ENCODE measurements at places on chromosomes 6 and 20.

DNA sequence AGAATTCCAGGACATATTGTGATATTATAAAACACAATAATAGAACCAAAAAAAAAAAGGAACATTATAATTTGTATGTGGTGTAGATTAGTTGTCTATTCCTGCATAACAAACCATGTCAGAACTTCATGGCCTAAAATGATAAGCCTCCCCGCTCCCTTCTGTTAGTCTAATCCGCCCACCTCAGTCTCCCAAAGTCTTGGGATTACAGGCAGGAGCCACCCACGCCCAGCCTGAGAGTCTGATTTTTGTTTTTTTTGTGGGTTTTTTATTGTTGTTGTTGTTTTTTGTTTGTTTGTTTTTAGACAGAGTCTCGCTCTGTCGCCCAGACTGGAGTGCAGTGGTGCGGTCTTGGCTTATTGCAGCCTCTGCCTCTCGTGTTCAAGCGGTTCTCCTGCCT lies 61.1 kb upstream of the C20orf144 start:
- DNase-seq, result no peak

DNA sequence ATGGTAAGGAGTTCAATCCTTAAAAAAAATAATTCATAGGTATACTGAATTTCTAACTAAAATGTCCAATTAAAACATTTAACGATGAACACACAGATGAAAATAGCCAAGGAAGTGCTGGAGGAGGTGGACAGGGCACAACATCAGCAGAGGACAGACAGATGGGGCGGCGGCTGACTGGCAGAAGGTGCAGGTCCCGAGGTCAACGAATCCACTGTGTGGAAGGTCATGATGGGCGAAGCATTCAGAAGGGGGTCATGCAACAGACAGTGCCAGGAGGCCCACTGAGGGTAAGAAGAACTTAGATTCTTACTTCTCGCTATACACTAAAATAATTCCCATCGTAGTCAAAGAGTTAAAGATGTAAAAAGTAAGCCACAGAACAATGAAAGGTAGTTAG lies 34.2 kb upstream of the FRMD1 start:
- DNase-seq, result no peak

- DNase-seq, result no peak
Observed at GRCh38 chr6:12729467-12729866, 12.9 kb downstream of the PHACTR1 start.

DNA sequence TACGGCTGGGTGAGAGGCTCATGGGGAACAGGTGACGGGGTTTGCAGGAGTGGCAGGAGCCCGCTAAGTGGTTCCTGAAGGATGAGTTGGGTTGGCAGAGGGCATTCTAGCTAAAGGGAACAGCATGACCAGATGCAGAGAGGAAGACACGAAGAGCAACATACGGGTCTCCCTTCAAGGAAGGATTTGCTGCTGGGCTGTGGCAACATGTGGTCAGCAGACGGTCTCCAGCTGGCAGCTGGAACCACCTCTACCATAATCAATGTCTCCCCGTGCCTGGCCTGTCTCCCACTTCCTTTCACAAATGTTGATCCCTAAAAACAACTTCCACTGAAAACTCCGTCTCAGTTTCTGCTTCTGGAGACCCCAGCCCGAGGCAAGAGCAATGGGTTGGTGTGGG lies 80.6 kb upstream of the SULF2 start:
- DNase-seq, result no peak

DNA sequence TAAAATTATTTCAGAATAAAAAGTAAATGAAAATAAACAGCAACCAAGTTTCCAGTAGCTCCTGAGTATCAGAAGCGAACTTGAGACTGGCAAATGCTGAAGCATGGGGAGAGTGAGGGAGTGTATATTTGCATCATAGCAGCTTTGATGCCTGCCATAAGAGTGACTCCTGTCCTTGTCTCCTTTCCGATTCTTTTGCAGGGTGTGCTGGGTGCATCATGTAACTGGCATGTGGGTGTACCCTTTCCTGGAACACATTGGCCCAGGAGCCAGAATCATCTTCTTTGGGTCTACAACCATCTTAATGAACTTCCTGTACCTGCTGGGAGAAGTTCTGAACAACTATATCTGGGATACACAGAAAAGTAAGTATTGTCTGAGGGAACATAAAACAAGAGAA lies 117.4 kb downstream of the ADAT2 start:
- no peak for DNase-seq

GRCh38 chr20:17822540-17823408 lies 123.0 kb downstream of the BANF2 start:
- no peak for DNase-seq

GRCh38 chr6:63798378-63798777 lies 162.8 kb downstream of the PHF3 start:
- DNase-seq, result no peak

GRCh38 chr6:170276369-170277057 lies 14.4 kb downstream of the DLL1 start:
- no peak for DNase-seq

- no peak for DNase-seq
Observed at GRCh38 chr6:27288136-27289044, 23.7 kb downstream of the POM121L2 start.

GRCh38 chr20:36632487-36633284 lies 13.3 kb downstream of the SLA2 start:
- DNase-seq, result peak; percentile 42

- DNase-seq, result no peak
Observed at GRCh38 chr20:1499528-1500420, 8.6 kb upstream of the SIRPB2 start.

DNA sequence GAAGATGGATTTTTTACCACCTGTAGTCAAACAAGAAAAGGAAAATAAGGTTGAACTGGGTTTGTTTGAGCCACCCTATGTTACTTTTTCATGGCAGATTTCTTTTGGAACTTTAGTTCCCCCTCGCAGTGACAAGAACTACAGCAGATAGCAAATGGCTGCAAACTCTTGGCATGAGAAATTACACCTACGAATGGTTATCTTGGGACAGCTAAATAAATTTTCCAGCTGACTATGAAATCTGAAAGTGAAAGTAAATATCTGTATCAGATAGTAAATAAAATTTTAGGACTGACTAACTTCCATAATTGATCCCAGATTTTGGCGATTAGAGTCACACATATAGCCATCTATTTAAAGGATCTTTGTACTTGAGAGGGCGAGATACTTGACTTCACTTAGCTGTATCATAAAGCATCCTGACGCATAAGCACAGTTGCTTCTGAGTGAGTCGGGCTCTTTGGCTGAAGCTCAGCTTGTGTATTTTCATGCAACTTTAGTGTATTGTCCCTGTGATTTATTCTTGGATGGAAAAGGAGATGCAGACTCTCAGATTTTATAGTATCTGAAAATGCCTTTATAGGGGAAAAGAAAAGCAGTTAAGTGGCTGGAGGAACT lies 125.3 kb upstream of the B3GAT2 start:
- DNase-seq, result no peak

GRCh38 chr6:41576667-41577066 lies 30.5 kb downstream of the FOXP4 start:
- no peak for DNase-seq

GRCh38 chr6:81362246-81362645 lies 390.2 kb downstream of the TENT5A start:
- DNase-seq, result no peak

- no peak for DNase-seq
Observed at GRCh38 chr6:139545206-139546105, 171.0 kb upstream of the CITED2 start.

GRCh38 chr6:132142308-132142707 lies 191.1 kb upstream of the CCN2 start:
- DNase-seq, result no peak

- no peak for DNase-seq
Observed at GRCh38 chr20:2596673-2597279, 55.7 kb upstream of the NOP56 start.

DNA sequence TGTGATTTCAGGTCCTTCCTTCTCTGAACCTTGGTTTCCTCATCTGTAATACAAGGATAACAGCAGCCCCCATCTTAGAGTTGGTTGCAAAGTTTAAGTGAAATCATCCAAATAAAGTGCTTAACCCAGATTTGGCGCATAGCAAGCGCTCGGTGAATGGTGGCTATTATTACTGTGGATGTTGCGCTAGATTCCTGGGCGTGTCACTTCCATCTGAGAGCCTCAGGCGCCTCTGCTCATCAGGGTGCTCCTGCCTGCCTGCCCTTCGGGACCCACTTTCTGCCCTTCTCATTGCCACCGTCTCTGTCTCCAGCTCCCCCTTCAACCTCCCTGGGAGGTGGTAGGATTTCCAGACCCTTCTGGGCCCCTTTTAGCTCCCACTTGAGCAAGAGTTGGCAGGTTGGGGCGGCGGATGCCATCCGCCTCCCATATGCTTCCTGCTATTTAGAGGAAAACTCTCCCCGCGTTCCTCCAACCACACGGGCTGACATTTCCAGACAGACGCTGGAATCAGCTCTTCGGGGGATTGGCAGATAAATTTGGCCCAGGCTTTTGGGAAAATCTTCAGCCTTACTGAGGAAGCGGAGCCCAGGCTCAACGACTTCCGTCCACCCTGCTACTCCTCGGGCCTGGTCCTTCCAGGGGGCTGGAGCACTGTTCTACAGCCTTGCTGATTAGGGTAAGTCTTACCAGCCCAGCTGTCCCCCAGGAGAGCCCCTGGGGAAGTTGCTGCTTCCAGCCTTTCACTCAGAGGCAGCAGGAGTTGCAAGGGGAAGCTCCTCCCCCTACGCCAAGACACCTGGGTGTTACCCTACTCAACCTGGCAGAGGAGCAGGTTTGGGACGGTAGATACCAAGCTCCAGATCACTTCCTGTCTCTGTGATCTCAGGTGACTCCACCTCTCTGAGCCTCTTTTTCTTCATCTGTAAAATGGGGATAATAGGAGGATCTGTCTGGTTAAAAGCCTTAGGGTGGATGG lies 71.5 kb downstream of the DLGAP4 start:
- no peak for DNase-seq

DNA sequence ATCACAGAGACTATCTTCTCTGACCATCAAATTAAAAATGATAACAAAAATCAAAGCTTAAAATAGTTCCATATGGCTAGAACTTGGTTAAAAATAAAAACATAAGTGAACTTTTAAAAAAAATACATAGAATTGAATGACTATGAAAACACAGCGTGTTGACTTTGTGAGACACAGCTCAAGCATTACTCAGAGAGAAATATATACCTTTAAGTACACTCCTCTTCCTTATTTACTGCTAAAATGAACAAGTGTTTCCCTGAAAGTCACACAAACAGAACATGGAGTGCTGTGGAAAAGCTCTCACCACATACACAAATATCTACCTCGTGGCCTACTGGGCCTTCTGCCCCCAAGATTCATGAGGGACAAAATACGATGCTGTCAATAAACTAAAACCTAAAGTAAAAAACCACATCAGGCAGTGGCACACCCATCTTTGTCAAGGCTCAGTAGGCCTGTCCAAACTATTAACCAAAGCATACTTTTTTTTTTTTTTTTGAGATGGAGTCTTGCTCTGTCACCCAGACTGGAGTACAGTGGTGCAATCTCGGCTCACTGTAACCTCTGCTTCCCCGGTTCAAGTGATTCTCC lies 7.5 kb downstream of the FAXC start:
- no peak for DNase-seq

GRCh38 chr6:136921936-136922684 lies at the start of gene SLC35D3:
TSS of gene SLC35D3 (plus strand) at chr6:136922301. CDS start at chr6:136922429, 128 bp downstream.
- DNase-seq, result no peak

DNA sequence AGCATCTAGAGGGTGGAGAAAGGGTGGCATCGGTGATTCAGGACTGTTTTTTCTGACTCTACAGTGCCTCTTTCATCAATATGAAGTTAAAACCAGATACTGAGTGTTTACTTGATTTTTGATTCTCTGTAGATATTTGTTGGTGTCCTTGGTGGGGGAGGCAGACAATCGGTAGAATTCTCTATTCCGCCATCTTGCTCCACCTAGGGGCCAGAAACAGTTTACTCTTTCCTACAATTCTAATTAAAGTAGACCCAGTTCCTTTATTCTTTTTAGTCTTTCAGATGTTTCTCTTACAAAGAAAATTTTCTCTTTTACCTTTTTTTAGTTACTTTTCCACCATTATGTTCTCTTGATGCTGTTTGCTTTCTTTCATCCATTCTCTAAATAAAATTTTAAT lies 162.1 kb upstream of the RAB32 start:
- no peak for DNase-seq

All from iPS DF 19.7 (cell line).